ENCODE measurements at places on chromosomes 5 and 9.

- DNase-seq = no peak
These were observed 33.7 kb downstream of the CAMK2A start for GRCh38 chr5:150255659-150256409.

DNA sequence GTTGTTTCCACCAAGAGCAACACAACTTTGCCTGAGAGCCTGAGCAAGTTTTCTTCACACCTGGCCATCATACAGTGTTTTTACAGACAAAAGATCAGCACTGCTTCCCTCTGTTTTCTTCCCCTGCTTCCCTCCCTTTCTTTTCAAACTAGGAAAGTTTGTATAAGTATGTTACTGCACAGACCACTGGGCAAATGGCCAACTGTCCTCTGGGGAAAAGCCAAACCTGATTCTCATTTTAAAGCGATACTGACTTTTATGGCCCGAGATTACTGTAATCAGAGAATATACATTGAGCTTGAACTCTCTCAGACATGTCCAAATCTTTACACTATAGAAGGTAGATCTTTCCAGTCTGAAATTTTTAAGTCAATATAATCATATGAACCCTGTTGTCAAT lies 415.0 kb downstream of the NFIB start:
- no peak for DNase-seq

GRCh38 chr5:58353992-58354391 lies 105.9 kb downstream of the PLK2 start:
- no peak for DNase-seq

DNA sequence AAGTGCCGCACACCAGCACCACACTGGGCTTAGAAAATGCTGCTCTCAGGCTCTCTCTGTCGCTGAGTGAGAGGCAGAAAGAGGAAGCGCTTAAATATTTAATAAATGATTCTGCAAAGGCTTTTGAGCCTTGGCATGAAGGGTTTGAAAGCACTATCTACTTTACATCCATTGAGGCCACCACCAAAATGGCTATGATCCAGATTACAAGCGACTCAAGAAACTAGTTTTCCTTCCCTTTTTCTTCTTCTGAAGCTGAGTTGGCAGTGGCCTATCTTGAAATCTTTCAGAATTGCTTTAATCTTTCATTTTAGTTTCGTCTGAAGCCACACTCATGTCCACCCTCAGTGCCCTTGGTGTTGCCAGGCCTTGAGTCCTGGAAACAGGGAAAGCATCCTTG lies 59.5 kb downstream of the EBF1 start:
- DNase-seq = peak; percentile 91

DNA sequence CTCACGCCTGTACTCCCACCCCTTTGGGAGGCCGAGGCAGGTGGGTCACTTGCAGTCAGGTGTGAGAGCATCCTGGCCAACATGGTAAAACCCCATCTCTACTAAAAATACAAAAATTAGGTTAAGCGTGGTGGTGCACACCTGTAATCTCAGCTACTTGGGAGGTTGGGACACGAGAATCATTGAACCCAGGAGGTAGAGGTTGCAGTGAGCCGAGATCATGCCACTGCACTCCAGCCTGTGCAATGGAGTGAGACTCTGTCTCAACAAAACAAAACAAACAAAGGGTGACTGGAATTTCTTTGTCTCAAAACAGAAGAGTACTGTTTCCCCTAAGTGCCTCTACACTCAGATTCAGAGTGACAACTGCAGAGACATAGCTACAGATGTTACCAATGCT lies 116.1 kb downstream of the AP3B1 start:
- DNase-seq = no peak

DNA sequence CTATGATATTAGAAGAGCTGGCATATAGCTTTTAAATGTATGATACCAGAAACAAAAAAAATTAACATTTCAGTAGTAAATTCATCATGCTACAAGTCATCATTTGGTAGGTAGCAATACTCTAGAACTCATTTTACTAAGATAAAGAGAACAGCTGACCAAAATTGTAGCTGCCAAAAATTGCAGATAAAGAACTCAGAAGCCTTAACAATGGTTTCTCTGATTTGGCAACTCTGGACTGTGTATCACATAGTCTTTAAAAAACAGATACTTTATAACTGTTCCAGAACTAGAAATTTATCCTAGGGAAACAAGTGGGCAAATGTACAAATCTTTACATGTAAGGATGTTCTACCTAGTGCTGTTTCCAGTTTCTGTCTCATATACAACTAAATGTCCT lies 33.9 kb downstream of the ZFR start:
- no peak for DNase-seq

GRCh38 chr5:110335361-110336066 lies 391.0 kb downstream of the TMEM232 start:
- DNase-seq = no peak

DNA sequence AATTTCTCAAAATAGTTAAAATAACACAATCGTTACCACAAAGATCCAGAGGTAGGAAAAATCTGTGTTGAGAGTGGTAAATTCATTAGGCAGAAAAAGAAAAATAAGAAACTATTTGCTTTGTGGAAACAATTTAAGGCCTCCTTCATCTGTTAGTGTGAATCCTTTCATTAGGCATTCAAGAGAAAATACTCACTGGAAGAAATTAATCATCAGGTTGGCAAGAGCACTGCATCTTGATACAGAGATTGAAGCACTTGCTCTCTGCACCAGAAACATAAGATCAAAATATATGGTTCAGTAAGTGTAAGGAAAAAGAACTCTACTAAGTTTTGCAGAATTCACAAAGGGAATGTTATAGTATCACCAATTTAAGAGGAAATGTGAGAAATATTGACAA lies 44.4 kb downstream of the TTC39B start:
- DNase-seq = no peak

DNA sequence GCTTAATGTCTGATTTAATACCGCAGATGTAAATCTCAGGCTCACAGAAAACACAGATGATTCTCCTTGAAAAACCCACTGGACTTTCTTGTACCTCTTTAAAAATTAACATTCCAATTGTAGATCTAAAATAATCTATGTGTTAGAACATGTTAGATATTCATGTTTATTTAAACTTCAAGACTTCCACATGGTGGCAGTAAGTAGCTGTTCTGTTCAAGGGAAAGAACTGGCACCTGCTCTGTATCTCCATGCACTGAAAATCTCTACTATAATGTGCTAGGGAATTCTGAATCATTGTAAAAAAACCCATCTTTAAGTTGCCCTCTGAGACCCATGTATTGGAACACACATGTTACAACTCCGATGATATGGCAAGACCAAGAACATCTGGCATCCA lies 366.9 kb downstream of the DMRTA1 start:
- no peak for DNase-seq

DNA sequence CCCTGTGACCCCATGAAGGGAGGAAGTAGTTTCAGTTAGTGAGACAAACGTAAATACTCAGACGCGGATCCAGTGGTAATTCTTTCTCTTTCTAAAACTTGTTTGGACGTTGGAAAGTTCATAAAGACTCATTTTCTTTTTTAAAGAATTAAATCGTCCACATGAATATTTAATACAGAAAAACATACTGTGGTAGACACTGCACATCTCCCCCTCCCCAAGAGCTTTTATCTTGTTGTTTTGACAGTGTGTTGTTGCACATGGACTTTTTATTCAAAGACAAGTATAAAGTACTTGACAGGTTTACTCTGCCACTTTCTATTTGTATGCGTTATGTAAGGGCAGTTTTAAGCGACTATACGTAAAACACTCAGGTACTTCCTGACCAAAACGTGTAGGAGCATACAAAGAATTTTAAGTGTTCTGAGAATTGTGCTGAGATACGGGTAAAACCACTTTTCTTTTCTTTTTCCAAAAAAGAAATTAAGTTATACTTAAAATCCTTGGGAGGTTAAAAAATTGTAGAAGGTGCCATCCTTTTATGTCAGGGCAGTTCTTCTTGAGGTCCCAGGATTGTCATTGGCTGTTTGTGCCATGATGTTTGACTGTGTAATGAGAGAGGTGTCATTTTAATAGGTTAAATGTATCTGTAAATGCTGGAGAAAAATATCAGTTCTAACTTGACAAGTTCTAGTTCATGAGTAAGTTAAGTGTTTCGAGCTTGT lies 1.3 kb downstream of the NIPBL start:
- DNase-seq = no peak

DNA sequence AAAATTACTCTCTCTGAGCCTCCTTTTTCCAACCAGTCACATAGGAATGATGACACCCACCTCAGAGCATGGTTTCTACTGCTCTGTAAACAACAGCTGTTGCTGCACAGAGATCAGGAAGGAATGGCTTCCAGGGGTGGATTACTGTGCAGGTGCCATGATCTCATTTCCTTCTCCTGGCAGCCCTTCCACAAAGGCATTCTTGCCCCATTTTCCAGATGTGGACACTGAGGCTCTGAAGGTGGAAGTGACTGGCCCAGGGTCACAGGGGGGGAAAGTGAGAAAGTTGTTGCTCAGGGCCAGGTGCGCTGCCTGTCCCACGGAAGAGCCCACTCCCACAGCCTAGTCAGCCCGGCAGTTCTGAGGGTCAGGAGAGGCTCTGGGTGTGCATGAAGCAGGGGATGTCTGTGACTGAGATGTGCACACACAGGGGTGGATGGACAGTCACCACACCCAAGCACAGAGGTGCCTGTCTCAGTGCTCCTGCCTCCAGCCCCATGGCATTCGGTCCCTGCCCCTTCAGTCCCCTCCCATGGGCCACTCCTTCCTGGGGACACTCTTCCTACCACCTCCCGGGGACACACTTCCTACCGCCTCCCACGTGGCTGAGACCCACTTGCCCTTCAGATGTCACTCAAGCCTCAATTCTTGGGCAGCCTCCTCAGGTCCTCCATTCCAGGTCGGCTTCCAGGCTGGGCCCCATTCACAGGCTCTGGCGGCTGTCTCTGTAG lies 17.0 kb downstream of the FGFR4 start:
- no peak for DNase-seq

- no peak for DNase-seq
These were observed 44.5 kb downstream of the ZNF608 start for GRCh38 chr5:124701873-124702425.

- DNase-seq = no peak
These were observed 58.0 kb downstream of the SPTLC1 start for GRCh38 chr9:92057226-92057625.

DNA sequence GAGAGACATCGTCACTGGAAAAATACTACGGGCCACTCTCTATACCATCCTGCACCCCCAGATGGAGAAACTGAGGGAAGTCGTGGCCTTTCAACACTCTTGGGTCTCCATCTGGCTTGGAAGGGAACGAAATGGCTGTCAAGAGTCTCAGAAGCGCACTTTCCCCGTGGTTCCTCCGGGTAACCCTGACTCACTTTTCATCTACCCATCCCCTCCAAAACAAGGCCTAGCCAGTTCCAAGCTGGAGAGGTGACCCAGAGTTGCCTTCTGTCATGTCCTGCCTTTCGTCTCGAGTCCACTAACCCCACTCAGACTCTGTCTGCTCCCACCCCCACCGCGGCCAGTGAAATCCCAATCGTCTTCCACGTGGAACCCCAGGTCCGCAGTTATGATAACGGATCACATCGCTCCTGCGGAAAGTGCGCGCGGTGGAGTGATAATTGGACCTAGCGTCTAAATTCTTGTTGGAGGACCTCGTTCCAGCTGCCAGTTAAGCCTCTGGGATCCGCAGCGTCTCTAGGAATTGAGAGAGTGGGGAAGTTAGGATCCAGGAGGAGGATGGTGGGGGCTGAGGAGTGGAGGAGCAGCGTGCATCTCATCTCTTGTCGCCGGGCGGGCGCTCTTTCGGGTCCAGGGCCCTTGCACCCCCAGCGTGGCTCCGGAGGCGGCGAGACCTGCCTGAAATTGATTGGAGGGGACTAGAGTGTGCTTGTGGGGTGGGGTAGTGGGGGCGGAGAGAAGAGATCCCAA lies 4.6 kb downstream of the CDKN2A start:
- DNase-seq = no peak

- DNase-seq = peak; percentile 3
These were observed 468.5 kb downstream of the NFIB start for GRCh38 chr9:13845460-13845859.

GRCh38 chr5:133404724-133405123 lies 207.6 kb downstream of the FSTL4 start:
- peak; percentile 68 for DNase-seq

- peak; percentile 61 for DNase-seq
These were observed 48.1 kb downstream of the THBS4 start for GRCh38 chr5:80083101-80083890.

GRCh38 chr5:123223921-123224320 lies 134.9 kb downstream of the PRDM6 start:
- DNase-seq = no peak

DNA sequence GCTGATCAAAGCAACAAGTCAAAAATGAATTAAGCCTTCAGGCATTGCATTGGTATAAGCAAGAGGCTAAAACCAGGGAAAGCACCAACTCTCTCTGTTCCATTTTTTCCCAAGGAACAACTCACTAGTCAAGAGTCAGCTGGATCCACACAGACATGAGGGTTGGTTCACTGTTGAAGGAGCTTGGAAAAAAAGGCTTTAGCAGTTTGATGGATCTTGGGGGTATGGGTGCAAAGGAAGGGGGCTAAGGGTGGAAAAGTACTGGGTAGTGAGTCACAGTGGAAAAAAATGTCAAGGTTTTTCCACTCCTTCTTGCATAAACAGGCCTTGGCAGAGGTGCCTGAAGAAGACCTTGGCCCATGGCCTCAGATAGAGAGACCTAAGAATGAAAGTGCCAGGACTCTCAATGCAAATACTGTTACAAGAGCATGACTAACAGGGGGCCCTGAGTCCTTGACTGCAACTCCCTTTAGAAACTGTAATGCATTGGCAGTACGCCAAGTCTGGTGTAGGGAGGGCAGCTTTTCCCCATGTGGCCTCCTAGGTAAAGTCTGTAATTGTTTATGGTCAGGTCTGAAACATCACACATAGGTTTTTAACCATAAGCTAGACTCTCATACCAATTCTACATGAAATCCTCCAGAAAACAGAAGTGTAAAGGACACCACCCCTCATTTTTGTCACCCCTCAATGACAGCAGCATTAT lies 23.7 kb downstream of the ACTL7A start:
- DNase-seq = peak; percentile 78

DNA sequence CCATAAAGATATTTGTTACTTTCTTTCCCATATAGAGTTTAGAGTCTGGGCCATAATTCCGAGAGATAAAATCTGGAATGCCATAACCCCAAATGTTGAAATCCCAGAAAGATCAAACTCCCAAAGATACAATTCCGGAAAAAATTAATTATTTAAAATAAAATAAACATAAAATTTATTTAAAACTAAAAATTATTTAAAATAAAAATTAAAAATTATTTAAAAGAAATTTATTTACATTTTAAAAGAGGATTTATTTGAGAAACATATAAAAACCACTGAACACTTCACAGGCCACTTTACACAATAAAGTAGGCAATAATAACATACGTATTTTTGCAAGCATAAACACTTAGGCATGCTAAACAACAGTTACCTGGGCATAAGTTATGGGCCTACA lies 57.9 kb downstream of the SHC3 start:
- DNase-seq = no peak

- DNase-seq = peak; percentile 26
These were observed 267.0 kb upstream of the PCSK5 start for GRCh38 chr9:75623462-75623861.

GRCh38 chr5:39933061-39933460 lies 508.3 kb upstream of the DAB2 start:
- no peak for DNase-seq

GRCh38 chr9:120868676-120869359 lies 8.2 kb downstream of the PHF19 start:
- peak; percentile 97 for DNase-seq
